Activated CD4-positive, alpha-beta T cell treated with anti-CD3 and anti-CD28 coated beads, Interleukin-2, amount 50 U/mL, for 1 hour (primary cell): ENCODE measurements at places on chromosomes 3 and 15.

DNA sequence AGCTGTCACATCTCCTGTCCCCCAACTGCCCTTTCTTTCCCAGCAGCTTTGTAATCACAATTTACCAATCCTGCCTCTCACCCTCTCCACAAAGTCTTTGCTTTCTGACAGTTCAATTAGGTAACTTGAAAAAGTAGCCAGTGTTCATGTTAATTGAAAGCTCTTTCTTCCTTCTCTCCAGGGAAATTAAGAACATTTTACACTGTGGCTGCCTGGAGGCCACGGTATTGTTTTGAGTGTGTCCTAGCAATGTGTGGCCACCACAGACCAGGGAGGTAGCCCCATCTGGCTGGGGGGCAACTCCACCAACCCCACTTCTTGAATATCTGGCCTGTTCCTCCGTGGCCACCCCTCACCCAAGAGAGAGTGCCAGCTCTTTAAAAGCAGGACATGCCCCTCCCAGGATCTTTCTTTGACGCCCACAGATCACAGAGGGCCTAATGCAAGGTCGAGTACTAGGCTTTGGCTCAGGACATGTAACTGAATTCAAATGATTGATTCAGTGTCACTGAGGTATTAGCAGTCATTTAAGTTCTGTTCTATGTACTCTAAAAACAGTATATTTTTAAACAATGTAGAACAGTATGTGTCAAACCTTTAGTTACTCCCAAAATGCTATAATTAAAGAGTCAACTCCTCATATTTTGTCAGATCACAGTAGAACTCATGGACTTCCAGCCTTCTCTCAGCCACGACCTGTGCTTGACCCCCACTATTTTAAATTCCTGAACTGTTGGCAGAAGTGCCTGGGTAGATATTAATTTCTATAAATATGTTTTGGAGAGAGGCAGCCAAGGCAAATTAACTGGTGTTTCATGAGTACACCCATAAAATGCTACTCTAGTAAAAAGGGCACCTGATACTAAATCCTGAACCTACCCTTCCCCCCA, 164.5 kb downstream of the TNIK start:
- no peak for DNase-seq

DNA sequence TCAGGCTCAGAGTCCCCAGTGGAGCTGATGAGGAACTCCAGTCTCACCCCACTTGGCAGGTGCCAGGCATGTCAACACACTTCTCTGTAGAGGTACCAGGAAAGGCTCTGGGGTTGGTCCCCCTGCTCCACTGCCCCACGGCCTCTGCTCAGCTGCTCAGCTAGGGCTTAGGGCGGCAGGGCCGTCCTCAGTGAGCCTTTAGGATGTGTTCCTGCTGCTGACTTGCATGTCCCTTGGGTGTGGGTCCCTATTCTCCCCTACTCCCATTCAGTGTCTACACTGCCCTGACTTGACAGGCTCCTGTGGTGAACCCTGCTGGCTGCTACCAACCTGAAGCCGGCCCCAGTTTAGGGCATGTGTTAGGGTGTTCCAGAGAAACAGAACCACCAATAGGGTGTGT, 17.9 kb upstream of the POLG start:
- DNase-seq, result no peak

GRCh38 chr3:160860346-160860745, 104.3 kb downstream of the PPM1L start:
- no peak for DNase-seq

- DNase-seq, result no peak
These were observed 351.2 kb downstream of the RAP2B start for GRCh38 chr3:153513236-153513635.

DNA sequence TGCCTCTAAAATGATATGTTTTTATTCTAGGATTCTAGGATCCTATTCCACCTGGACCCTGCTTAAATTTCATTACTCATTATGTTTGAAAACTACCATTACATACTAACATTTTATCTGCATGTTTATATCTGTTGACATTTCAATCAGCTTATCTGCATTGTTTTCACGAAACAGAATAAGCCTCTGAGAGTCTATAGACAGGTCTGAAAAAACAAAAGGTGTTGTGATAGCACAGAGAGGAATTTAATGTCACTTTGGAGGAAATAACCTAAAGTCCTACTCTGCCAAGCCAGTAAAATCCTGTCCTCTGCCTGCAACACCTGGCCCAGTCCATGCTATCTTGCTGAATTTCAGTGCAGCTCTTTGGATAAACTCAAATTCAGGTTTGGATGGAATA, 315.2 kb downstream of the ZBTB20 start:
- DNase-seq, result no peak

DNA sequence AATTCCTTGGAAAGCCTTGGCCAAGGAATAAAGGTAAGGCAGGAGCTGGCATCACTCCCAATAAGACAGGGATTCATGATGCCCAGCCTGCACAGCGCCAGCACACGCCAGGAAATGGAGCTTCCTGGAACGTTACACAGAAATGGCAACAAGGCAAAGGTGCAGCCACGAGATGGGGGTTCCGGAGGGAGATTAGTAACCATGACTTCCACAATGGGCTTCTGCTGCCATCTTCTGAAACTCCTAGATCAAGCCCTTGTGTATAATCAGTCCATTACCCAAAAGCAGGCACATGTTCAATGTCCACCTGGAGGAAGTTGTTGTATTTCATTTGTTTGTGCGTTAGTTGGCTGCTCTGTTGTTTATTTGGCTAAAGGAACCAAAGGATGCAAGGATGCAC, 131.2 kb upstream of the TRIM42 start:
- no peak for DNase-seq

GRCh38 chr3:65314269-65314668, 626.5 kb upstream of the ADAMTS9 start:
- no peak for DNase-seq

DNA sequence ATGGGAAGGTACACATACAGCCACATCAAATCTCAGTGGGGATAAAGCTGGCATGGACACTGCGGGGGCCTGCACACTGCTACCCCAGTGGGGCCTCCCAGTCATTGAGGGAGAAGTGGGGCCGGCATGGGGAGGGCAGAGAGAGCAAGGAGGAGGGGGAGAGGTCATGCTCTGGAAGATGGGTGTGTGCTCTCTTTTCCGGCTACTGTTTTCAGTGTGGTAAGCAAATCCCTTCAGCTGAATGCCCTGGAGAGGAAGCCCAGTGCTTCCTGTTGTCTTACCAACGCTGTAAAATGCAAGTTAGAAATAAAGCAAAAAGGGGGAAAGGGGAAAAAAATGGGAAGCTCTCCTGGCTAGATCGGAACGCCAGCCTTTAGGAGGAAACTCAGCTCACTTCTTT, 30.8 kb downstream of the NRROS start:
- no peak for DNase-seq

GRCh38 chr15:71294251-71294910, 179.1 kb downstream of the THSD4 start:
- DNase-seq, result no peak

GRCh38 chr3:146542179-146542578, 2.2 kb downstream of the PLSCR1 start:
- no peak for DNase-seq

- DNase-seq, result no peak
These were observed 77.1 kb downstream of the BFSP2 start for GRCh38 chr3:133476971-133477375.

DNA sequence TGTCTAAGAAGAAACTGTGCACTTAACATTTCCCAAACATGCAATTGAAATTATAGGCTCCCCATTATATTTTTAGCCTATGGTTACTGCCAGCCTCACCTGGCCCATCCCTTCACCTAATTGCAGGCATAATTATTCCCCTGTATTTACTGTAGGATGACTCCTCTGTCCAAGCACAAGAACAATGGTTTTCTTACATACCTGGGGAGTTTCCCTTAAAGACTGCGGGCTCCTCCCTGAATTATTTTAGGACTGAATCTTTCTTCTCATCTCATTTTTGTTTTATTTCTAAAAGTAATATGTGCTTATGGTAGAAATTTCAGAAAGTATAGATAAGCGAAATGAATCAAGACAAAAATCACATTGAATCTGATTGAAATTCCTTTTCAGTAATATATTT, 11.4 kb downstream of the TM4SF1 start:
- DNase-seq, result no peak

GRCh38 chr3:108182339-108182738, 39.9 kb downstream of the IFT57 start:
- DNase-seq, result no peak

DNA sequence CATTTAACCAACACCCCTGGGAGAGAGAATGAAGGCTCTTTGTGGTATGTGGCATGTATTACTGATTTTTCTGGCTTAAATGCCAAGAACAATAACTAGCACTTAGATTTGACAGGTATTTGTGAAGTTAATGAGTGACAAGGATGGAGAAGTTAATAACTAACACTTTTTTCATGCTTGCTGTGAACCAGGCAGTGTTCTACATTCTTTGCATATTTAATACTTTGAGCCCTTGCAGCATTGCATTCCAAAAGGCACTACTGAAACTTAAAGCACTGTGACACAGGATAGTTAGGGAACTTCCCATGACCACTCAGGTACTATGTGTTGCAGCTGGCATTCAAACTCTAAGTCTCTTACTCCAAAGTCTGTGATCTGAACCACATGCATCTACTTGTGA, 650.6 kb downstream of the ZPLD1 start:
- DNase-seq, result no peak

DNA sequence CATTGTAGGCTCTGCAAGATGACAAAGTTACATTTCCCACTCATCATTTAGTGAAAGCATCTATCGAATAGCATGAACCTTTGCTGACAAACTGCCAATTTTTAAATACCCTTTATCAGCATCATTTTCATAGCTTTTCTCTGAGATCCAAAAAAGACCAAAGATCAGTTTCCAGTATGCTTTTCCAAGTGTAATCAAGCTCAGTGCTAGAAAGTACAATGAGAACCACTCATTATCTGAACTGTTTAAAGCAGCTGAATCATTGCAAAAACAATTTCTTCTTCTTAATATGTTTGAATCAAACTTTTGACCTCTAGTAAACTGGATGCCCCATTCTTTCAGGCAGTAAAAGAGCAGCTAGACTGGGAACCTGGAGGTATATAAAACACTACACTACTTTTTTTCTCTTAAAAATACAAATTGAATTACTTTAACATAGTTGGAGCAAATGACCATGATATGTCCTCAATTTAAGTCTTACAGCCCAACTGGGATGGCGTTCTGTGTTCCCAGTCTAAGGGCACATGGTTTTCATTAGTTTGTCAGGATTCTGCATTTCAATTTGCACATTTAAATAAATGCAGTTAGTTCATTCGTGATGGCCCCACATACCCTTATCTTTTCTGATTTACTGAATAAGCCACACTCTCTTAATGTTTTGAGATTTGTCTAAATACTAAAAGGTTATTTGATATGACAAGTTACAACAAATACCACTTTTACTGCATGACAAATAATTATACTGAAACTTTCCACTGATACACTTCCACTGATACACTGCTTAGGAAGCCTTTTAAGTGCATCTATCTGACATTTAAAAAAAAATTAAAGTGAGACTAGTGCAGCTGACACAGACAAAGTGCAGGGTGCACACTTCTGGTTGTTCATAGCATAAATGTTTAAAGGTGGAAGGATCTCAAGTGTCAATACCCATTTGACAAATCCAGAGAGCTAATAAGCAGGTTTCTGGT, 146.0 kb upstream of the FRMD4B start:
- no peak for DNase-seq

GRCh38 chr15:55546718-55547117, 38.7 kb upstream of the DNAAF4 start:
- DNase-seq, result no peak

DNA sequence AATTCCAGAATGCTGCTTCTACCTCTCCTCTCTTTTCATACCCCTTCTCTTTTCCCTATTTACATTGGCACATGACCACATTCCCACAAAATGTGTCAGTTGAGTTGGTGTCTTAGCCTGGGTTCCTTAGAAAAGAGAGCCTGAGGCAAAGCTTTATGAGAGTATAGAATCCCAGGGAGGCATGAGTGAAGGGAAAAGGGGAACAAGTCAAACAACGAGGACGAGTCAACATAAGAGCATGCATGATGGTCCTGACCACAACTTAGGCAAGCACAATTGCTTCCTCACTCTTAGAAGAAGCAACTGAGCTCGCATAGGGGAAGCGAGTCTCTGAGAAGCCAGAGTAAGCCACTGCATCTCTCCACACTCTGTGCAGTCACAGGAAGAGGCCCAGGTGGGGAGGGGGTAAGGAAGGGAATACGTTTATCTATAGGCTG, 15.4 kb upstream of the ZNF774 start:
- no peak for DNase-seq

GRCh38 chr3:157916672-157917071, 189.5 kb downstream of the SHOX2 start:
- DNase-seq, result no peak

GRCh38 chr3:190097617-190098016, 23.1 kb downstream of the P3H2 start:
- no peak for DNase-seq

GRCh38 chr15:52232327-52232726, 41.1 kb upstream of the GNB5 start:
- DNase-seq, result no peak

- DNase-seq, result no peak
These were observed 1.7 kb downstream of the EPB42 start for GRCh38 chr15:43218908-43219706.

DNA sequence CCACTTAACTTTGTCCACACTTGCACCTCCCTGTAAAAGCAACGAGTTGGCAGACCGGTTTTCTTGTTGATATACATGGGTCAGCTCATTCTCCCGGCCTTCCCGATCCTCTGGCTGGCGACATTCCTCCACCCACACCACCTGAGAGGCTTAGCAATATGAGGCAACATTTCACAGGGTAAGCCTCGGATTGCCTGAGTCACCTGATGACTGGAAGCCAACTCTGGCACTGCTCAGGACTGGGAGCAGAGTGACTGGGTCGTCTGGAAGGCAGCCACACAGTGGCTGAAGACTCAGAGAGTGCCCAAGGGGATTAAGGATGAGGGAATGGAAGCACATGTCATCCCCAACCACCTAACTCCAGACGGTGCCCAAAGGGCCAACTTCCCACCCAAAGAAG, 9.8 kb downstream of the HOMER2 start:
- DNase-seq, result no peak

DNA sequence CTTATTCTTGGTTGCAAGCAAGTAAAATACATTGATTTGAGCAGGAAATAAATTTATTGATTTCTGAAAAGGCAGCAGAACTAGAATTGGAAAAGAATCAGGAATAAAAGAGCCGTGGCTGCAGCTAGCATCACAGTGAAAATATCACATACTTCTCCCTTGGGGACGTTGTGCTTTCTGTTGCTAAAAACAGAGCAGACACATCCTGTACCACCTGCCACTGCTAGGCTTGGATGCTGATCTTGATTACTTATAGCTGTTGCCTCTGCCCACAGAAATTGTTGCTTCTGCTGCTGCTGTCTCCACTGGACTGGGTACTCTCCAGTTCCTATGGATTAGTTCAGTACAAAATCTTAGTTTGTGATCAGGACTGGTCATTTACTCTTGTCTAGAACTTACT, 283.8 kb downstream of the C3orf38 start:
- DNase-seq, result no peak
